ENCODE measurements at places on chromosomes 7 and 10. TPM values are rescaled to one million over a fixed set of nuclear protein-coding genes. Genes with fewer than 3 reads are reported as not detected.

The SPDYE11 gene
- not detected for total RNA-seq

The ZNF479 gene
- total RNA-seq, result not detected

The KCNH2 gene
- 1.0 TPM for total RNA-seq

The CFAP46 gene
- total RNA-seq, result 1.5 TPM

The MLXIPL gene
- total RNA-seq, result 0.91 TPM
